ENCODE measurements at places on chromosomes 5 and 9.
A peak's percentile ranks its signal among the peaks of the same experiment; 100 is the strongest.

- DNase-seq: no peak
Measured at GRCh38 chr5:171606414-171607024, 179.1 kb upstream of the SMIM23 start.

DNA sequence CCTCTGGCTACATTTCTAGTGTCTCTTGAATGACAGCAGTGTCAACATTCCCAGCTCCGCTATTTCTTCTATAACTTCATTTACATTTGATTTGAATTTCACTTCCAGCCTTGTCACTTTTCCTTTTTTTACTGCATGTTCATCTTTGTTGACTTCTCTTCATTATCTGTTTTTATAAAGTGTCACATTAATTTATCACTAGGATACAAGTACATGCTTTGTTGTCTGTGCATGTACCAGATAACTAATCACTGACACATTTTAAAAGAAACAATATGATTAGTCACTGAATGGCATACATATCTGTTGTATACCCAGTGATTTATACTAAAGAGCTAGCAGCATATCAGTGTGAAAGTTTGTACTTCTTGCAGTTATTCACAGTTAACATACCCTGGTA lies 29.1 kb downstream of the ARSK start:
- no peak for DNase-seq

DNA sequence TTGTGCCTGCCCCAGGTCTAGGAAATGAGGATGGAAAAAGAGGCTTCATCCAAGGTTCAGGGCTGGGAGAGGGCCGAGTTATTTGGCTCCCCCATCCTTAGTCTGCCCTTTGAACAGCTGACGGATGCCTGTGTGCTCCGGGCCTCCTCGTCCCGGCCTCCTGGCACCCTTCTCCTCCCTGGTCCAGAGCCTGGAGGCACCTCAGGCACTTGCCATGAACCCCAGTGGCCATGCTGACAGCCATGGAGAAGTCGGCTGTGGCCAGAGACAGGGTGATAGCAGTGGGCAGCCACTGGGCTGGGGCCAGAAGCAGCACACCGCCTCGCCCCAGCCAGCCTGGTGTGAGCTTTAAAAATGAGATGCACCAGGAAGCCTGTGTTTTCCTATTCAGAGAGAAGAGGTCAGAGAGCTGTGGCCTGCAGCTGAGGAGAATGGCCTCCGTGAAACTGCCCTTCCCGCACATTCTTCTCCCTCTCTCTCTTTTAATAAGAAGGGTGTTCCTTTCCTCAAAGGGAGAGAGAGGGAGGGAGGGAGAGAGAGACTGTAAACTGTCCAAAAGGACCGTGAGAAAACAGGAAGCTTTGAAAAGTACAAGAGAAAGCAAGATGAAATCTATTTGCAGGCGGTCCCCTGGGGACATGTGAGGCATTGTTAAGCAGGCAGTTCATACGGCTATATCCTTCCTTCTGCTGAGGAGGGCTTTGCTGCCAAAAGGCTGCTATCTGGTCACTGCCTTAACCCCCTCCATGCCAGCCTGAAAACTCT lies 55.3 kb downstream of the ZNF366 start:
- DNase-seq: no peak

DNA sequence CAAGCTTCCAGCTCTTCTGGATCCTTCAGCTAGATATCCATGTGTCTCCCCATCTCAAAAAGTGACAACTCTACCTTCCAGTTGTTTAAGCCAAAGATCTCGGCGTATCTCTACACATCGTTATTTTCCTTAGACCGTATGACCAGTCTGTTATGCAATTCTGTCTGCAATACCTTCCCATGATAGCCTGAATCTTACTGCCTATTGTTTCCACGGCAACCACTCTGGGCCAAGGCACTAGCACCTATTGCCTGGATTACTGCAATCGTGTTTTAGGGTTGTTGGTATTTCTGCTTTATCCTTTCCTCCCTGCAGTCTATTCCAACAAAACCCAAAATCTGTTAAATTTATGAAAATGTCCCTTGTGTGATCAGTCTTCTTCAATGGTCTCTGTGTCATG lies 448.4 kb downstream of the MTRR start:
- DNase-seq: no peak

DNA sequence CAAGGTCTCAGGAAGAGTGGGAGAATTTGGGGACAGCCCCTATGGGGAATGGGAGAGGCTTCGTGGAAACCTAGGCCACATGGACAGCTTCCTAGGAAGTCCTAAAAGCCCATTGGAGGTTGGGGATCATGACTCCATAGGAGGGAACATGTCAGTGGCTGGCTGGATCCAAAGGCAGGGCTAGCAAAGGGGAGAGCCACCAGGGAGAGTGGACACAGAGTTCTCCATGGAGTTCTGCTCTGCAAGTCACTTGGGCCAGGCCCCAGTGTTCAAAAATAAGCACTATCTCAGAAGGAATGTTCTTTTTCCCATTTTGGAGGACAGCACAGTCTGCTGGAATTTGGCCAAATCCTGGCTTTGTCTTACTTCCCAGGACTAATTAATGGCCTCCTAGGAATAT lies 140.6 kb upstream of the RAD23B start:
- DNase-seq: no peak

DNA sequence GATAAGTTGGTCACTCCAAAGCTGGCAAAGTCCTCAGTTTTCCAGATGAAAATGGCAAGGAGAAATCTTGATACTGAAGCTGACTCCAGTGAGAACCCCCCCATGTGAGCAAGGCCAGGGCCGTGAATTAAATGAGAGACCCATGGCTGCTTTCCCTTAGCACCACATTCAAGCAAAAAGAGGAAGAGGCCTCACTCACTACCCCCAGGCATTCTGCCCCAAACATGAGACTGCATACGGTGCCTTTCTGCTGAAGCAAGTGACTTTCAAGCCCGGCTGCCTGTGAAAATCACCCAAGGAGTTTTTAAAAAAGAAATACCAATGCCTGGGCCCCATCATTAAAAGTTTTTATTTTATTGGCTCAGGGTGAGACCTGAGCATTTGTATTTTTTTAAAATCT lies 66.9 kb downstream of the TMEM252 start:
- no peak for DNase-seq

- DNase-seq: no peak
Measured at GRCh38 chr9:84978661-84979060, 309.1 kb downstream of the NTRK2 start.

DNA sequence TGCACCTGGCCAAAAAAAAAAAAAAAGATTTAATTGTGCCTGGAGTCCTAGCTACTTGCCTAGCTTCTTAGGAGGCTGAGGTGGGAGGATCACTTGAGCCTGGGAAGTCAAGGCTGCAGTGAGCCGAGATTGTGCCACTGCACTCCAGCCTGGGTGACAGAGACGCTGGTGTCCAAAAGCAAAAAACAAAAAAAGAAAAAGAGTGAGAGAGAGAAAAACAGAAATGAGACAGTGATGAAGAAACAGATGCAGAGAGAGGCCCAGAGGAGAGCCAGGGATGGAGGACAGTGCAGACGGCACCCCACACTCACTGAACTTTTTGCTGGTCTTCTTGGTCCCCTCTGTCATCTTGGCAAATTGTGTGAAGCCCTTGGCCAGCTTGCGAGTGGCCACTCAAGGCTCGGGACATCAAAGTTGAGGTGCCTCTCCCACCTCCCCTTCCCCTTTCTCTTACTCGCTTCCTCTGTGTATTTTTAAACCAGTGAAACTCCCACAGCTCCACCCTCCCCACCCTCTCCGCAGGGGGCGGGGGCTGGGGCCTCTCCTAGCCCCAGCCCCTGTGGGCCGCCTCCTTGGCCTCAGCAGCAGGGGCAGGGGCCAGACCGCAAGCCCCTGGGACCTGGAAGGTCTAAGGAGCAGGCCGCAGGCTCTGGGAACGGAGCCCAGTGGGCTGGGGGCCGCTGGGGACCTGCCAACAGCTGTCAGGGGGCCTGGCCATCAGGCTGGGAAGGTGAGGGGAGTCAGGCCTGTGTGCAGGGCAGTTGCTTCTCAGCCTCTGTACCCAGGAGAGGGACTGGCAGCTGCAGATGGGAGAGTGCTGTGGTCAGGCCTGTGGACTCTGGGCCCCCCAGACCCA lies at the start of gene SH2D3C:
Gene SH2D3C, minus strand, starts transcription at position 387 of the 856 bp plus-strand sequence. Its CDS starts 39 bp downstream, at position 348.
- no peak for DNase-seq

GRCh38 chr9:99635032-99635431 lies 186.7 kb upstream of the NR4A3 start:
- no peak for DNase-seq

GRCh38 chr5:135707302-135707701 lies 127.2 kb upstream of the SLC25A48 start:
- DNase-seq: no peak

DNA sequence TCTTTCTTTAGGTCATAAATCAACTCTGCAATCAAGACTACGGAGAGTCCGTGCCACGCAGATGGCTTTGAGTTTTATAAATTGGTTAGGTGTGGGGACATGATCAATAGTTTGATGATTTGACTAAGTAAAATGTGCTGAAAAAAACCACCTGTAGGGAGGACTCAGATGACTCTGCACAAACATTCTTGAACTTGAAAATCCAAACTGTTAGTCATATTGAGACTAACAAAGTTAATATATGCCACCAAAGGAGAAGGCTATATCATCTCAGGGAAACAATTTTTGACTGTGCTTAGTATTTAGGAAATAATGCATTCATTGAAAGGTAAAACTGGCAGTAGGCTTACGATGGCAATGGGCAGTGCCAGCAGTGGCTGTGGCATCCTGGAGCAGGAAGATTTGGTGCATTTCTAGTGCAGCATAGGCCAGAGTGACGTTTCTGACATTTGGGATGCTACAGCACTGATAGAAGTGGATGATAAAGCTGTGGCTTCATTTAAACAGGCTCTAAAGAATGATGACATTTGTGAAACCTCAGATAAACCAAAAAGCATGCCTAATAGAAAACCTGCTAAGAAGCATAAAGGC lies 291.1 kb downstream of the MLLT3 start:
- no peak for DNase-seq

DNA sequence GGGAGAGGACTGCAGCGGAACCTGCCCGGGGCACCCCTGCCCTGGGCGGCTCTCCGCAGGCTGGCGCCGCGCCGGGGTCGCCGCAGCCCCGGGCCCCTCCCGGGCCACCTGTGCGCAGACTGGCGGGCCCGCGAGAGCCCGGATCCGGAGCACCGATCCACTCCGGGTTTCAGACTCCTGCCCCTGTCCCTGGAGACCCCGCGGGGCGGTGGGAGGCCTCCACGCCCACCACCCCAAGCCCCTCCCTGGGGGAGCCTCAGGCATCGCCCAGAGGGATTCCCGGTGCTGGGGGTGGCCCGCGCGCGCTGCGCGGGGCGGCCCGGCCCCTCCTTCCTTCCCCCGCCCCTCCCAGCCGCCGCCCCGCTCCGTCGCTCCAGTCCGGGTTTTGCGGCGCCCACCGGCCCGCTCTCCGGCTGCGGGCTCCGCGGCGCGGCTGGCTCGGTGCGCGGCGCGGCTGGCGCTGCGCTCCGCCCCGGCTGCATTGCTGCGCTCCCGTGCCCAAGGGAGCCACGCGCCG lies at the start of gene UNC5A:
Gene UNC5A, plus strand, starts transcription at position 479 of the 517 bp plus-strand sequence. CDS start 192 bp downstream, outside the sequence.
- DNase-seq: peak; percentile 62

- DNase-seq: no peak
Measured at GRCh38 chr5:36070687-36071571, 4.2 kb upstream of the UGT3A2 start.

GRCh38 chr9:6106711-6107339 lies 91.4 kb upstream of the RANBP6 start:
- no peak for DNase-seq

GRCh38 chr9:22840641-22841040 lies 394.0 kb downstream of the DMRTA1 start:
- DNase-seq: no peak

GRCh38 chr5:10935536-10935935 lies 174.5 kb upstream of the DAP start:
- no peak for DNase-seq

GRCh38 chr5:82911910-82912309 lies 165.3 kb downstream of the TMEM167A start:
- no peak for DNase-seq

- DNase-seq: no peak
Measured at GRCh38 chr5:143170104-143170503, 233.4 kb downstream of the NR3C1 start.

- DNase-seq: no peak
Measured at GRCh38 chr5:173901705-173902104, 13.6 kb downstream of the CPEB4 start.

DNA sequence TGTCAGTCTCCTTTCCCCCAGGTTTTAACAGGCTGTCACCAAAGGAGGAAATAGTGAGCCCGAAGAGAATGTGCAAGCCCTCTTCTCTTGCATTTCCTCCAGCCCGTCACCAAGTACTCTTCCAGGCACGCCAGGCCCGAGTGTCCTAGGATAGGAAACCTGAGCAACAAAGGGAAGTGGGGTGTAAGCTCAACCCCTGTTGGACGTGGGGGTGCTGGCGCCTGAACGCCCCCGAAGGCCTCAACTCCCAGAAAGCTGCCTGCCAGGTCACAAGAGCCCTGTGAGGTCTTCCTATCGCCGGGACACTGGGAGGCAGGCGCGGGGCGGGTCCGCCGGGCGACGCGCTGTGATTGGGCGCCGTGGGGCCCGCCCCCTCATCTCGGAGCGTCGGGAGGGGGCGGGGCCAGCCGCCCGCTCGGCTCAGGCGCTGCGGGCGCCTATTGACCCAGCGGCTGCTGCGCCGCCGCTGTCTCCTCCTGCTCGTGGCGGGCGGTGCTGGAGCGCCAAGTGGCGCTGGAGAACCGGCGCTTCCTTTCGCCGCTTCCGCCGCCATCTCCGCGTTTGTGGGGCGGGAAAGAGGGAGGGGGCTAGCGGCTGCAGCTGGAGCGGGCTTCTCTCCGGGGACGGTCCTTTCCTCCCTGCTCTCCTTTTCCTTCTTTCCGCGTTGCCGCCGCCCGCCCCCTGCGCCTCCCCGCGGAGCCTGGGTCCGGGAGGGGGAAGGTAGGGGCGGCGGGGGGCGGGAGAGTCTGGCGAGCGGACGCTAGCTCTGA lies 572 bp upstream of the MAN2A1 start:
- peak; percentile 66 for DNase-seq

DNA sequence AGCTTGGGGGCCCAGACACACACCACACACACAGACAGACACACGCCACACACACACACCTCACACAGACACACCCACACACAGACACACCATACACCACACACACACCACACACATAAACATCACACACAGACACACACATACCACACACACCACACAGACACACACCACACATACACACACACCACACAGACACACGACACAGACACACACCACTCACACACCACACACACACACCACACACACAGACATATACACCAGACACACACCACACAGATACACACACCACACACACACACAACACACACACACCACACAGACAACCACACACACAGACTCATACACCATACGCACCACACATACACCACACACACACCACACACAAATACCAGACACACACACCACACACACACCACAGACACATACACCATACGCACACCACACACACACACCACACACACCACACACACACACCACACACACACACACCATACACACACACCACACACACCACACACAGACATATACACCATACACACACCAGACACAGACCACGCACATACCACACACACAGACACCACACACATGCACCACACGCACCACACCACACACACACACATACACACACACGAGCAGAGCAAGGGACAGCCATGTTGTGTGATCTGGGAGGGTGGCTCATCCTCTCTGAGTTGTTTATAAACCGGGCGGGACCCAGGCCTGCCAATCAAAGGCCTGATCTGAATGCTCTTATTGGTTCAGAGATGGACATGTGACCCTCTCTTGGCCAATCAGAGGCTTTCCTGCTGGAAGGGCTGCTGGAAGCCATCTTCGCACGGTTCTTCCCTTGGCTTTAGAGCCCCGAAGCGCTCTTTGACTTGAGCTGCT lies 148.3 kb downstream of the GAPVD1 start:
- DNase-seq: no peak

All from GM12892 (cell line).